AG04450 (cell line): ENCODE measurements at places on chromosomes 11 and 22. TPM values are rescaled to one million over a fixed set of nuclear protein-coding genes. Genes with fewer than 3 reads are reported as not detected.

GRCh38 chr22:33012833-33013450, 45.2 kb downstream of the SYN3 start:
- DNase-seq, result no peak

GRCh38 chr11:108854346-108854745, 189.5 kb downstream of the DDX10 start:
- no peak for DNase-seq

- no peak for DNase-seq
Measured at GRCh38 chr11:17379383-17380180, 8.9 kb downstream of the KCNJ11 start.

GRCh38 chr11:125952973-125953372, 7.1 kb downstream of the VSIG10L2 start:
- no peak for DNase-seq

DNA sequence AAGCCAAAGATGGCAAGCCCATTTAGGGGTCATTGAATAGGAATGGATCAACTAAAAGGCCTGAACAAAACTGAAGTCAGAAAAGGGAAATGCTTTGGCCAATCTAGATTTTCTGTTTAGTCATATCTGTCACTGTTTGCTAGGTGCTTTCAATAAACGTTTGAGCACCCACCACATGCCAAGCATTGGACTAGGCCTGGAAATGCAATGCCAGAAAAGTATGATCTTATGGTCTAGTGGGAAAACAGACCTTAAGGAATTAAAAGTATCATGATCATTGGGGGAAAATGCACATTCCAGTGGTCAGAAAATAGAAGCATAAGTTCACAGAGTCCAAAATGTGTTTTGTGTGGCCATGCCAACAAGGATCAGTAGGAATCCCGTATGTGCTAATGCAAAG, 76.8 kb upstream of the BIRC3 start:
- DNase-seq, result no peak

GRCh38 chr22:32949391-32950173, 108.6 kb downstream of the SYN3 start:
- DNase-seq, result no peak

GRCh38 chr11:101727451-101727850, 143.6 kb upstream of the TRPC6 start:
- no peak for DNase-seq

GRCh38 chr11:11178671-11179638, 174.1 kb downstream of the CSNK2A3 start:
- DNase-seq, result peak; percentile 45

DNA sequence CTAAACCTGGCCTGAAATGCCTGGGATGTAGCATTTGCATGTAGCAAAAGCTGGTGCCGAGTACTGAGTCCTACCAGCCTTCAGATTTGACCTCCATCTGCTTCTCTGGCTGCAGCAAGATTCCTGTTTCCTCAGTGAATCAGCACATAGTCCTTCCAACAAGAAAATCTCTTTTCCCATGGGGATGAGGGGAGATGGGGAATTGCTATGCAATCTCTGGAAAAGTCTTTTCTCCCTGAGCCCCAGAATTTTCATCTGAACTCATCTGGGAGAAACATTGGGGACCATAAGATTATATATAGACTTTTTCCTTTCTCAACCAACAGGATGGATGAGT, 32.0 kb upstream of the YWHAH start:
- no peak for DNase-seq

- no peak for DNase-seq
Measured at GRCh38 chr11:2318123-2318522, 16.3 kb downstream of the TSPAN32 start.

DNA sequence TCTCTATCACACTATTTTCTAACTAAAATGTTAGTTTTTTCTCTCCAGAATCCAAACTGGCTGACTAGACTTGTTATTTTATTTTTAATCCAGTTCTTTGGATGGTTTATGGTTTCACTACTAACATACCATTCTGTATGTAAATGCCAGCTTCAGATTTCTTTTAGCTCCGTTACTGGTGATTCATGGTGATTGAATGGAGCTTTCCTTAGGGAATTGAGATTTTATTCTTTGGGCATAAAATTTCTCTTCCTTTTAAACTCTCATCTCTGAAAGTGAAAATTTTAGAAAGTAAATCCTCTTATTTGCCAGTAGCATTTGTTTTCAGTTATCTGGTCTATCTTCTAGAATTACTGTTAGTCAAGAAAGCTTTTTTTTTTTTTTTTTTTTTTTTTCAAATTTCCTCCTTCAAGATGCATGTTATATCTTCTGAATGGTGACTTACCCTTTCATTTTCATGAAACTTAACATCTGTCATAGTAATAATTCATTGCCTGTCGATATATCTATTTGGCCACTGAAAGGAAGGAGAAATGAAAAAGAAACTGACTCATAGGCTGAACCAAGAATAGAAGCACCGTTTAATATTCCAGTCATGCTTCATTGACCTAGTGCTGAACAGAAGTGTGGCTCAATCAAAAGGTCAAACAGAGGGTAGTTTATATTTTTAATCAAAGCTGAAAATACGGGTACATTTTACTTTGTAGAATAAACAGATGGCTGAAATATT, 6.4 kb downstream of the ENDOD1 start:
- no peak for DNase-seq

- DNase-seq, result no peak
Measured at GRCh38 chr11:133968300-133968699, 11.5 kb upstream of the IGSF9B start.

DNA sequence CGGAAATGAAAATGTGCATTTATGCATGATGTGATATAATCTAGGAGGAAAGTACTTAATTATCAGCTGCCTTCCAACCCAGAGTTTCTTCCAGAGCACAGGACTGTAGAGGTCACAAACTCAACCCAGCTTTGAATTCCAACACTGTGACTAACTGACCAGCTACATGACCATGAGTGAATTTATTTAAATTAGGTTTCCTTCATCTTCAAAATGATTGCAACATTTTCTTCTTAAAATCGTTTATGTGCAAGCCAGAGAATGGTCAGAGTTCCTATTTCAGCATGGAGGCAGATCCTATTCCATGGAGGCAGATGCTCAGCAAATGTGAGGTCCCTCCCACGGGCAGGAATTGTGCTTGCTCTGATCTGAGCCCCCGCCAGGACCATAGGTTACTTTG, 42.4 kb downstream of the OSBP start:
- peak; percentile 75 for DNase-seq

DNA sequence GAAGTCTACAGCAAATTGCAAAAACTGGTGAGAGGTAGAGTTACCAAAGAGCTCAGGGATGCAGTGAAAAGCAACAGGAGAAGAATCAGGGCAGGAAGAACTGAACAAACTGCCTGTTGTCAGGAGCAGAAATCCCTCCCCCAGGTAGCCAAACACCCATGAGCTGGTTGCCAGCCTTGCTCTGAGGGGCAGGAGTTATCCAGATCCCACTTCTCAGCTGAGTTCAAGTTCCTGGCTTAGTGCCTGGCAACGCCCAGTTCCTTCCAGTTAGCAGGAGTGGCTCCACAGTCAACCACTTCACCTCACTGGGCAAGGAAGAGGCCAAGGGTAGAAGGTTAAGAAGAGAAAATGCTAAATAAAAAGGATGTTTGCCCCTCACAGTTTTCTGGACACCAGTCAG, 1.9 kb upstream of the MPZL2 start:
- no peak for DNase-seq

GRCh38 chr22:43202756-43203410, 15.9 kb upstream of the TTLL12 start:
- DNase-seq, result no peak

- peak; percentile 90 for DNase-seq
Measured at GRCh38 chr22:50118557-50119168, 28.9 kb downstream of the MOV10L1 start.

DNA sequence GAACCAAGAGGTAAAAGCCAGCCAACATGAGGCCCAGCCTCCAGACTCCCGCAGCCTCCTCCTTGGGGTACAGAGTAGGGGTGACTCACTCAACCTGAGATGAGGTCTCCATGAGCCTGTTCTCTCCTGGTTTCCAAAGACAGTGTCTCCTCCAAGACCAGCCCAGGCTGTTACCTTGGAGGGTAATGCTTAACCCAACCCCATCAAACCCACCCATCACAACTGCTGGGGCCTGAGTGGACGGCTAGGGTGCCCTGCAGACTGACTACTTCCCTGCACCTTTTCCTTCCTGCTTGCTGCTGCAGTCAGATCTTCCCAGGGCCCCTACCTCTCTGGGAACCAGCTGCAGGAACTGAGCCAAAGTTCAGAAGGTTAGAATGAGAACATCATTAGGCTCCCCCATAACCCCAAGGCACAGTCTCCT, 5.1 kb upstream of the NOL12 start:
- no peak for DNase-seq

GRCh38 chr22:36104435-36104834, 56.1 kb downstream of the APOL3 start:
- no peak for DNase-seq

DNA sequence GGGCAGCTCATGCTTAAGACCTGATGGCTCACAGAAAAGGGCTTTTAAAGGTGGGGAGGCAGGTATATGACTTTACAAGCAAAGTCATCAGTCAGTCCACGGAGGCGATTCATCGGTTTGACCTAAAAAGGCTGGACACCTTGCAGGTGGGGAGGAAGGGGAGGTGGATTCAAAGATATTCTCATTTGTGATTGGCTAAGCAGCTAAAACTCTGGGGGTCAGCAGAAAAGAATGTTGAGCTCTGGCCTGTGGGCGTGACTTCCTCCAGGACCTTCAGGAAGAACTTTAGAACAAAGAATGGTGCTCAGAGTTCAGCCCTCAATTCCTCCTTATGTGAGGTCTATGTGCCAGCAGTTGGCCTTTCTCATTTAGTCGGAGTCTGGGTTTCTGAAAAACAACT, 78.3 kb upstream of the LMO1 start:
- DNase-seq, result no peak

DNA sequence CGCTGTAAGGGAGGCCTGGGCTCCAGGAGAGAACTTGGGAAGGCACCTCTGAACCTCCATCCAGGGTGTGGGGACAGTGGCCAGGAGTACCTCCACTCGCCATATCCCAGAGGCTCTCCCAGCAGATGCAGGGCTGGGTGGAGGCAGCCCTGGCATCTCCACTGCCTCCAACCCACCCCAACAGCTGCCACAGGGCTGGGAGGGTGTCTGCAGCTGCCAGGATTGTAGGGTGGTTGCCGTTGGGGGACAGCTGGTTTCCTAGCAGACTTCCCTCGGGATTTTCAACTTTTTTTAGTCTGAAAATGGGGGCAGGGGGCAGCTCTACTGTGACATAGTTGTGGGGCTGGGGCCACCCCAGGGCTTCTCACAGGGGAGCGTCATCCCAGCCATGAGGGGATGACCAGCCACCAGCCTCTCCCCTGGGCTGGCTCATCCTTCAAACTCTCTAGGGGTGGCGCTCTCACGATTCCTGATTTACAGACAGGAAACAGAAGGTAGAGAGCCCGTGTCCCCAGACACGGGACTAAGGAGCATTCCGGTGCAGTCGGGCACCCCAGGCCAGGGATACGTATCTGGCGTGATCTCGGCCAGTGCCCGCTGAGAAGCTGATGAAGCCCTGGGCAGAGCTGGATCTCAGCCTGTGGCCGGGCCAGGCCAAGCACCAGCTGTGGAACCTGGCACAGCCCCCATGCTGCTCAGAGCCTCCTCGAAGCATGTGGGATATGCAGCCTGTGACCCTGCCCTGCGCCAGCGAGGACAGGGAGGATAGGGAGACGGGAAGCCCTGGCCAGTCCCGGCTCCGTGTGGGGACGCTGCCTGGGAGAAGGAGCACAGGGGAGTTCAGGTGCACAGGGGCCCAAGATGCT, 9.9 kb downstream of the PRR5 start:
- no peak for DNase-seq

DNA sequence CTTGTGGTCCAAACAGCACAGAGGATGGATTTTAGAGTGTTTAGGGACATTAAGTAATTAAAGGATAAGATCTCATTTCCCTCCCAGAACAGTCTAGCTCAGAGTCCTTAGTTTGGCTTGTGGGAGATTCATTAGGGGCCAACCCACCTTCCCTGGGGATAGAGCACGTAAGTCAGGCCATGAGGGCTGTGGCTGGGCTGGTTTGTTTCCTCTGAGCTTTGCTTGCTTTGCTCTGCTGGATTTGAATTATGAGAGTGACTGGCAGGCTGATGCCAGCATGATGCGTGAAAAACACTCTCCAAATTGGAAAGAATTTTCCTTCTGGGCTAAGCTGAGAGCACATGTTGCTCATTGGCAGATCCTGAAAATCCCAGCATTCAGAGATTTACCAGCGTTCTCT, 84.7 kb upstream of the HEPHL1 start:
- DNase-seq, result no peak

- DNase-seq, result peak; percentile 63
Measured at GRCh38 chr11:123478352-123478987, 48.4 kb downstream of the GRAMD1B start.

DNA sequence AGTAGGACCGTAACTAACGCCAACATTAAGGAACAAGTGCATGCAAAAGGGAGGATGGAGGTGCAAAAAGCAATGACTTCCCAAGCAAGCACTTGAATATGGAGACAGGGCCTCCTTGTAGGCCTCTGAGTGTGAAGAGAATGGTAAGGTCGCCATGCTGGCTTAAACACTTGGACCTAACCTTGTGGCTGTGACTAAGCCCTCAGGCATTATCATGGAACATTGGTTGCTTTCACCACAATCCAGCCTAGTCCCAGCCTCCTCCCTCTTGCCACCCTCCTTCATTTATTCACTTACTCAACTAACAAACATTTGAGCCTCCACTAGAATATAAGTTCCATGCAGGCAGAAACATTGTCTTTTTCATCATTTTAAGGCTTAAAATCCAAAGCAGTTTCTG, 11.9 kb upstream of the SYTL2 start:
- no peak for DNase-seq

Gene SUSD2
- 0.63 and 1.1 TPM in 2 replicates for polyA plus RNA-seq

Gene SCGB1C1
- not detected in 2 replicates for polyA plus RNA-seq

Gene DYNC2H1
- polyA plus RNA-seq, result 20.6 and 25.3 TPM in 2 replicates

Gene OR5A1
- polyA plus RNA-seq, result not detected in 2 replicates

Gene OR51B4
- 0.67 and 0.82 TPM in 2 replicates for polyA plus RNA-seq

Gene CLDN5
- 0.05 TPM in 1 of 2 replicates, not detected in the other for polyA plus RNA-seq

Gene MAPK8IP1
- polyA plus RNA-seq, result 5.6 and 7.6 TPM in 2 replicates

Gene MUC2
- polyA plus RNA-seq, result not detected in 2 replicates

Gene TBX1
- not detected in 2 replicates for polyA plus RNA-seq

Gene CRYBB2
- polyA plus RNA-seq, result 1.7 and 2.7 TPM in 2 replicates

Gene SLC22A8
- polyA plus RNA-seq, result not detected in 2 replicates

Gene PRRG4
- not detected in 2 replicates for polyA plus RNA-seq

Gene TBX10
- polyA plus RNA-seq, result not detected in 2 replicates

Gene PVALB
- polyA plus RNA-seq, result not detected in 2 replicates
